T-cell (primary cell): ENCODE measurements at places on chromosomes 7 and 10.

- no peak overlapping the region for H3K27ac ChIP-seq
- H3K36me3 ChIP-seq = no peaks in the 10 kb centered on the region
- DNase-seq = no peak
- H3K27me3 ChIP-seq = no peaks in the 10 kb centered on the region
- H3K4me3 ChIP-seq = no peak overlapping the region
- no peaks in the 10 kb centered on the region for H3K4me1 ChIP-seq
Measured at GRCh38 chr10:61606959-61607907, 55.5 kb upstream of the CABCOCO1 start.

GRCh38 chr7:30562909-30563308, 31.8 kb upstream of the GARS1 start:
- H3K27me3 ChIP-seq = no peaks in the 10 kb centered on the region
- no peak for DNase-seq
- H3K27ac ChIP-seq = no peak overlapping the region
- peaks cover 6% of the 10 kb centered on the region for H3K36me3 ChIP-seq

GRCh38 chr7:98125759-98126158, 19.1 kb downstream of the LMTK2 start:
- no peak overlapping the region for H3K4me3 ChIP-seq

GRCh38 chr10:28946479-28946878, 269.2 kb downstream of the BAMBI start:
- no peak overlapping the region for H3K4me3 ChIP-seq
- no peak overlapping the region for H3K27ac ChIP-seq
- DNase-seq = no peak
- H3K4me1 ChIP-seq = no peaks in the 10 kb centered on the region
- no peaks in the 10 kb centered on the region for H3K27me3 ChIP-seq
- no peaks in the 10 kb centered on the region for H3K36me3 ChIP-seq

DNA sequence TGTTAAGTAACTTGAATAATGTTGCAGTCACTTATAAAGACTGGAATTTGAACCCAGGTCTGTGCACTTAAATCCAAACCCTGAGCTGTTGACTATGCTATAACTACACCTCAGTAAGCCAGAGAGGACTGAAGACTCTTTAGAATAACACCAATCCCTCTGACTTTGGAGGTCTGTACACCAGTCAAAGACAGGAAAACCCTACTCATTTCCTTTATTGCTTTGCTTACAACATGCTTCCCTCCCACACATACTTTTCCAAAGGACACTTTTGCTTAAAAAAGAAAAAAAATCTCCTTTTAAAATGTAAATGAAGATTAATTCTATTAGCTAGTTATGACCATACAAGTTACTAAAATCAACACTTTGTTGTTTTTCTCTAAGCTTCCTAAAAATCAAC, 184.7 kb upstream of the KCTD7 start:
- no peaks in the 10 kb centered on the region for H3K36me3 ChIP-seq
- no peak overlapping the region for H3K27ac ChIP-seq
- H3K4me1 ChIP-seq = no peaks in the 10 kb centered on the region
- H3K4me3 ChIP-seq = no peak overlapping the region

- peaks cover 3% of the 10 kb centered on the region for H3K36me3 ChIP-seq
- no peak overlapping the region for H3K4me3 ChIP-seq
- no peak overlapping the region for H3K27ac ChIP-seq
- no peak for DNase-seq
- peaks cover 6% of the 10 kb centered on the region for H3K4me1 ChIP-seq
- H3K27me3 ChIP-seq = peaks cover 2% of the 10 kb centered on the region
Measured at GRCh38 chr10:77844713-77845445, 81.7 kb downstream of the DLG5 start.

- peaks cover 13% of the 10 kb centered on the region for H3K4me1 ChIP-seq
- H3K4me3 ChIP-seq = no peak overlapping the region
- no peaks in the 10 kb centered on the region for H3K27me3 ChIP-seq
- no peak overlapping the region for H3K27ac ChIP-seq
- H3K36me3 ChIP-seq = no peaks in the 10 kb centered on the region
Measured at GRCh38 chr7:142298009-142298408, 40.2 kb upstream of the PRSS58 start.

DNA sequence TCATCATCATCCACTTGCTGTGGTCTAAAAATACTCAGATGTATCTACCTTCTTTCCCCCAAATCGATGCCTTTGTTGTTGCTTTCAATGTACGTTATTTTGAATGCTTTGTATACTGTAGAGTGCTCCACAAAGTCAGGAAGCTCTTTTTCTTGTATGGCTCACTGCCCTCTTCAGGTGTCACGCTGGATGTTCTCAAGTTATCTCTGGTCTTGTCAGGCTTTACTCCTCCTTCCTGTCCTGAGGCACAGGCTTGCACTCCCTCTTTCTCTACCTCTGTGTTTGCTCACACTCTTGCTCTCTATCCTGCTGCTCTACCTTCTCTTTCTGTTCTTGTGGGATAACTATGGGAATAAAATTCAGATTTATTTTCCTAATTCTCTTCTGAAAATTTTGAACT, 381.3 kb downstream of the NRG3 start:
- no peak for DNase-seq
- H3K36me3 ChIP-seq = no peaks in the 10 kb centered on the region
- H3K4me3 ChIP-seq = no peak overlapping the region
- no peaks in the 10 kb centered on the region for H3K27me3 ChIP-seq
- no peaks in the 10 kb centered on the region for H3K4me1 ChIP-seq

- H3K27ac ChIP-seq = no peak overlapping the region
- H3K36me3 ChIP-seq = no peaks in the 10 kb centered on the region
- no peaks in the 10 kb centered on the region for H3K27me3 ChIP-seq
- H3K4me3 ChIP-seq = no peak overlapping the region
- DNase-seq = no peak
- H3K4me1 ChIP-seq = no peaks in the 10 kb centered on the region
Measured at GRCh38 chr10:34018784-34019183, 684.3 kb upstream of the NRP1 start.

DNA sequence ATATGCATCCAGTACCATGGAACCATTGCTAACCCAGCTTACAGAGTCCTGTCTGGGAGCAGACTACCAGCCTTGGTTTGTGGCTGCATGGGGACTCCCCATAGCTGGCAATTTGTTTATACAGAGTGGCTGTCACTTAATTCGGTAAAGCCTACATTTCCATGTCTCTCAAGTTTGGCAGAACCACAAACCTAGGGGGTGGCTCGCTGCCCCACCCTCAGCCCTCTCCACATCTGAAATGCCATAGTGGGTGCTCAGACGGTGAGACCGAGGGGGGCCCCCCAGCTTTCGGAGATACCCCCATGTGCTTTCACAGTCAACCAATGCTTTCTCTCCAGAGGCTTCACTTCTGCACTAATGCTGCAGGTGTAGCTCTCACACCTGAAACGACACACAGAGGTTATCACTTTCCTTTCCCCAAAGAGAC, 75.5 kb upstream of the KAT6B start:
- H3K36me3 ChIP-seq = no peaks in the 10 kb centered on the region
- peak; percentile 15 for DNase-seq
- no peaks in the 10 kb centered on the region for H3K4me1 ChIP-seq
- H3K4me3 ChIP-seq = no peak overlapping the region
- H3K27ac ChIP-seq = no peak overlapping the region

GRCh38 chr7:99129536-99129935, 14.4 kb downstream of the SMURF1 start:
- H3K4me1 ChIP-seq = peaks cover 7% of the 10 kb centered on the region
- H3K36me3 ChIP-seq = no peaks in the 10 kb centered on the region
- H3K4me3 ChIP-seq = no peak overlapping the region
- H3K27me3 ChIP-seq = no peaks in the 10 kb centered on the region
- DNase-seq = no peak
- H3K27ac ChIP-seq = no peak overlapping the region

- H3K27me3 ChIP-seq = no peaks in the 10 kb centered on the region
- H3K36me3 ChIP-seq = peaks cover 3% of the 10 kb centered on the region
- H3K4me3 ChIP-seq = peak overlapping the region; percentile 4
- H3K27ac ChIP-seq = peak overlapping the region; percentile 96
Measured at GRCh38 chr7:50363327-50364060, 59.0 kb downstream of the IKZF1 start.

DNA sequence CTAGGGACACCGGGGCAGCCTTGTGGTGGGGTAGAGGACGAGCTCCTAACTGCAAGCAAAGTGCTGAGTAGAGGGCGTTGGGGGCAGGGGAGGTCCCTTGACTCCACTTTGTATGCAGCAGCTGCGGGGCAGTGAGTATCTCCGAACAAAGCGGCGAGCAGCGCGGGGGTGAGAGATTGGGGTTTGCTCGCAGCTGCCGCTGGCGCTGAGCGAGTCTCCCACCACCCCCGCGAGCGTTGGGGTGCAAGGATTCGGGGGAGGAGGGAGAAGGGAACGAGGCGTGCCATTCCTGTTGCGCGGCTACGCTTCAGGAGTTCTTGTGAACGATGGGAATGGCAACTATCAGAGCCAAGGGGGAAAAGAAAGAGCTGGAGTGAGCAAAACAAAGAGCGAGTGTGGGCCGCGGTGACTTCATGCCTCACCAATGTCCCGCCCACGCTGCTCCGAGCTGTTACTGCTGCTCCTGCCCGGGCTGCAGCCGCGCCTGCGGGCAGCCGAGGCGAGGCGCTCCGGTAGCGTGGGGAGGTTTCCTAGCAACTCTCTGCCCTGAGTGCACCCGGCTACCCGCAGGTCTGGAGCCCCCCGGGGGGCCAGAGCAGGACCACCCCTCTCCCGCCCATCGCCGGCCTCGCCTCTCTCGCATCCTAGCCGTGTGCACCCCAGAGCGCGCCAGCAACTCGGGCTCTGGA, at the start of gene ITGB8:
ITGB8 (plus strand) TSS at position 662 of the 689 bp plus-strand sequence. CDS start 907 bp downstream, outside the sequence.
- H3K4me1 ChIP-seq = peaks cover 23% of the 10 kb centered on the region
- no peaks in the 10 kb centered on the region for H3K36me3 ChIP-seq
- H3K27ac ChIP-seq = no peak within 1 kb of the TSS
- DNase-seq = no peak

- H3K27ac ChIP-seq = no peak overlapping the region
- DNase-seq = no peak
- no peaks in the 10 kb centered on the region for H3K36me3 ChIP-seq
- peaks cover 9% of the 10 kb centered on the region for H3K27me3 ChIP-seq
Measured at GRCh38 chr10:70255329-70256299, 22.4 kb upstream of the PPA1 start.

DNA sequence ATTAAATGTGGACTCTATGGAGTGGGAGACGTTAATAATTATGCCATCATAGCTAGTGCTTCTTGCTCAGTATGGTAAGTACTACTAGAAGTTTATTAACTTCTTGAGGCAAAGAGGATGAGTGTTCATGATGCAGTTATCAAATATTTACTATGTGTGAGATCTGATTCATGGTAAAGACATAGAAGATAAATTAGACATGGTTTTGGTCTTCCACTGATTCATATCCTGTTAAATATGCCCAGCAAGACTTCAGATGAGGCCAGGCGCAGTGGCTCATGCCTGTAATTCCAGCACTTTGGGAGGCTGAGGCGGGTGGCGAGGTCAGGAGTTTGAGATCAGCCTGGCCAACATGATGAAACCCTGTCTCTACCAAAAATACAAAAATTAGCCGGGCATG, 547.1 kb upstream of the ANKRD30A start:
- no peak for DNase-seq
- H3K4me3 ChIP-seq = no peak overlapping the region
- no peaks in the 10 kb centered on the region for H3K36me3 ChIP-seq
- no peaks in the 10 kb centered on the region for H3K27me3 ChIP-seq
- H3K4me1 ChIP-seq = no peaks in the 10 kb centered on the region

DNA sequence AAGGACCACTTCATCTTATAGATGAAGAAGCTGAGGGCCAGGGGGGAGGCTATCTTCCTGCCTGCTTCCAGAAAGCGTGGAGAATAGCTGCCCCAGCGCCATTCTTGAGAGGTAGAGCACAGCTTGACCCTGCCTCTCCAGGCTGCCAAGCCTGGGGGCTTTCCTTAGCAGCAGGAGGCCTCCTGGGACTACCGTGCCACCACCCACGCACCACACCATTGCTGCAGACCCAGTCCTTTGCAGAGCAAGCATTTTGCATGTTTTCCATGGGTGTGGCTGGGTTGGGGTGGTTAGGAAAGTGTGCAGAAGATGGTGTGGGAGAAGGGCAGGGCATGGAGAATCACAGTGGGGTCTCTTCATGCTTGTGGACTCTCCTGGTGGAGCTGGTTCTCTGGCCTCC, 64.9 kb downstream of the TBXAS1 start:
- no peaks in the 10 kb centered on the region for H3K36me3 ChIP-seq
- peaks cover 12% of the 10 kb centered on the region for H3K27me3 ChIP-seq
- no peak for DNase-seq
- no peaks in the 10 kb centered on the region for H3K4me1 ChIP-seq
- H3K4me3 ChIP-seq = no peak overlapping the region

DNA sequence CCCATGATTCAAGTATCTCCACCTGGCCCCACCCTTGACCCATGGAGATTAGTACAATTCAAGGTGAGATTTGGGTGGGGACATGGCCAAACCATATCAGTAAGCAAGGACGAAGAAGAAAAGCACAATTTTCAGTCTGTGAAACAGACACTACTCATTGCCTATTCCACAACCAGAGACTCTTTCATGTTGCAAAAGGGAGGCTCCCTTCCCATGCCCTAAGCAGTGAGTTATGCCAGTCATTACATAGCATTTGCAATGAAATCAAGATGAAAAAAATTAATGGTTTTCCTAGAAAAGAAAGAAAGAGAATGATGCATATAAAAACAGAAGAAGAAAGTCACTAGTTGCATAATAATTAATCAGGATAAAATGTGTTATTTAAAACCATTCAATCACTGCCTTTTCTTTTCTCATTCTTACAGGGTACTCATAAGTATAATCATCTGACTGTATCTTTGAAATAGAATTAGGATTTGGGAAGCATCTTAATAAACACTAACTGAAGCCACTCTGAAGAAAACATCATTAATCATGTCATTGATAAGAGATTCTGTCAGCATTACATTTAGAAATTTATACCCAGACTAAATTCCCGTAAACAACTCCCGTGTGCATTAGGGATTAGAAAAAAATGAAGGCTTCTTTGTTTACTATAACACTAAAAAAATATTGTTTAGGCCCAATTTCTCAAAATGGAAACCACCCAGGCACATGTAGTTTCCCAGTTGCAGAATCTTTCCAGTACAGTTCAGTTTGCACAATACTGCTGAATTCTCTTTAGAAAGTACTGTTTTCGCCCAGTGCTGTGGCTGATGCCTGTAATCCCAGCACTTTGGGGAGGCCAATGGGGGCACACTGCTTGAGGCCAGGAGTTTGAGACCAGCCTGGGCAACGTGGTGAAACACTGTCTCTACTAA, 9.1 kb downstream of the PRPS1L1 start:
- H3K36me3 ChIP-seq = no peaks in the 10 kb centered on the region
- H3K4me1 ChIP-seq = no peaks in the 10 kb centered on the region
- H3K27ac ChIP-seq = no peak overlapping the region
- DNase-seq = no peak
